ENCODE measurements at places on chromosomes 5 and 9. TPM values are rescaled to one million over a fixed set of nuclear protein-coding genes. Genes with fewer than 3 reads are reported as not detected.

DNA sequence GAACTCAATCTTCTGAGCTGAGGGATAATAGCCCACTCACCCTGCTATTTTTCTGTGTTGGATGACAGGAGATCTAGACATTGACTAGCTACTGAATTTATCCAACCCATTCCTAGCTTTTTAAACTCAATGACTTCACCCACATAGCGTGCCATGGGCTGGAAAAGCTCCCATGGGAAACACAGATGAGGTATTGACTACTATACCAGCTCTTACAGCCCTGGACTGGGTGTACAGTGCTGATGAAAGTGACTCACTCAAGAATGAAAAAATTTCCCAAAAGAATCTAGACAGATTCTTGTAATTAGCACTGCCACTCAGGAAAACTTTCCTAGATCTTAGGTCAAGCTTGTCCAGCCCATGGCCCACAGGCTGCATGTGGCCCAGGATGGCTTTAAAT lies 72.7 kb upstream of the NREP start:
- no peak overlapping the region for H3K27ac ChIP-seq
- no peaks in the 10 kb centered on the region for H3K36me3 ChIP-seq
- no peaks in the 10 kb centered on the region for H3K27me3 ChIP-seq
- no peak overlapping the region for H3K4me3 ChIP-seq
- DNase-seq = no peak

DNA sequence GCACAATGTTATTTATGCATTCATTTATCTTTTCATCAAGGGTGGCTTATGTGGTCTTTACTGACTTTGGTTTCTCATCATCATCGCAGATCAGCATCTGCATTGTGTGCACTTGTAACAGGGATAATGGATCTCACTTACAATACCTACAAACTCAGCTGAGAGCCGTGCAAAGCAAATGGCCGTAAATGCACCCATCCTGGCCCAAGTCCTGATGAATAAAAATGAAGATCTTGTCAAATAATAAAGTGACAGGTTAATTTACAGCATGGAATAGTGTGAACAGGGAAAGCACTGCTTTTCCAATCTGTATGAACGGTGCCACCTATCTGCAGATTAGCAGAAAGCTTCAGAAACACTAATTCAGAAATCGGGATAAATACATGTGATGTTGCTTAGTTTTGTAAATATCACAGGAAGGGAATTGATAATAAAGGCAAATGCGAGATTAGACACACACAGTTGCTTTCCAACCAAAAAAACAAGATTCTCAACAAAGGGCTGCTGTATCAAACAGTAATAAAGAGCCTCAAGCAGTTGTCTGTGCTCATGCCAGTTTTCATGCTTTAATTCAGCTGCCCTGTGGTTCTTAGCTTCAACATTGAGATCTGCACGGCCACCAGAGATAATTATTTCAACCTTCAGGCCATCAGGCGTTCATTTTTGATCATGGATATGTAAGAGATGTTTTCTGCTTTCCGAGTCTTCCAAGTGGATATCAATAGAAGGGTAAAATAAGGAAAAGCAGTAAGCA lies 153.4 kb upstream of the POU5F2 start:
- no peak for DNase-seq
- H3K27me3 ChIP-seq = no peaks in the 10 kb centered on the region
- no peaks in the 10 kb centered on the region for H3K36me3 ChIP-seq
- no peaks in the 10 kb centered on the region for H3K4me1 ChIP-seq
- no peak overlapping the region for H3K27ac ChIP-seq
- no peak overlapping the region for H3K4me3 ChIP-seq

DNA sequence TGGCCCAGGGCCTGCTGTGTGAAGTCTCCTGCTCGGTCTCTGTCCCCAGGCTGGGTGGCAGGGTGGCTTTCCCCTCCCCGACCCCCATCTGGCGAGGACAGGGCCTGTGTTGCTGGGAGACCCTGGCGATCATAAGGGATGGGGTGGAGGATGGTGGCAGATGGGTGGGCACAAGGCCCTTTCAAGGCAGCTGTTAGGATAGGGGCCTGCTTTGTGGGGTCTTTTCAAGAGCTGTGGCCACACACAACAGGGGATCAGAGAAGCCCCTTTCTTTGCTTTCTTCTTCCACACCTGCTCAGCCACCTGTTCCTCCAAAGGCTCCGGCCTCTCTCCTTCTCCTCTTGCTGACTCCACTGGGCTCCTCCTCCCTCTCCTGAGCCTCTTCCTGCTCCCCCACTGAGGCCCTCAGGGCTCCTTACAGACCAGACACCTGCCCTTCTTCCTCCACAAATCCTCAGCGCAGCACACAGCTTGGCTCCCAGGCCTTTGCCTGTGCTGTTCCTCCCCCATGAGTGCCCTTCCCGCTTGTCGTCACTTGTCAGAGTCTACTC lies 15.0 kb upstream of the NEURL1B start:
- H3K27ac ChIP-seq = no peak overlapping the region
- H3K4me3 ChIP-seq = no peak overlapping the region
- DNase-seq = no peak
- no peaks in the 10 kb centered on the region for H3K27me3 ChIP-seq
- H3K36me3 ChIP-seq = no peaks in the 10 kb centered on the region

Gene FBP2
- total RNA-seq = not detected

DNA sequence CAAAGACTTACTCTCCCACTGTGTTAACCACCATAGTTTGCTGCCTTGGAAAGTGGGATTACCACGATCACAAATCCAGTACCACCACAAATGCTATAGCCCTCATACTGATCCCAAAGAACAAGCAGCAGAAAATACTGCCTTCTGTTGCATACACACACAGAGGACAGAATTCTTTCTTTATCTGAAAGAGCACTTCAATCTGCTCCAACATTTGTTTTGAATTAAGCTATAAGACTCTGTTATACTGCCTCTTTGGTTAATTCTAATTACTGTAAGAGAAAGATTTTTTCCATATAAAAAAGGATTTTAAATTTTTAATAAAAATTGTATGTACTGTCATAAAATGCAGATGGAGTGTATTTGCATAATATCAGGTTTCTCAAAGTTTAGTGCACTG lies 69.8 kb downstream of the YIPF5 start:
- no peaks in the 10 kb centered on the region for H3K36me3 ChIP-seq
- H3K4me3 ChIP-seq = no peak overlapping the region
- H3K27me3 ChIP-seq = no peaks in the 10 kb centered on the region
- H3K27ac ChIP-seq = no peak overlapping the region

GRCh38 chr5:155049569-155050383 lies 36.2 kb downstream of the KIF4B start:
- H3K27me3 ChIP-seq = no peaks in the 10 kb centered on the region
- H3K36me3 ChIP-seq = no peaks in the 10 kb centered on the region
- H3K4me3 ChIP-seq = no peak overlapping the region
- no peak overlapping the region for H3K27ac ChIP-seq
- H3K4me1 ChIP-seq = no peaks in the 10 kb centered on the region

All from breast epithelium (tissue), 4 donors.